ENCODE measurements at places on chromosomes 12 and 14.

GRCh38 chr12:71797531-71797930, 42.0 kb upstream of the TBC1D15 start:
- DNase-seq: no peak

- DNase-seq: no peak
Measured at GRCh38 chr12:19850346-19851065, 411.2 kb downstream of the AEBP2 start.

DNA sequence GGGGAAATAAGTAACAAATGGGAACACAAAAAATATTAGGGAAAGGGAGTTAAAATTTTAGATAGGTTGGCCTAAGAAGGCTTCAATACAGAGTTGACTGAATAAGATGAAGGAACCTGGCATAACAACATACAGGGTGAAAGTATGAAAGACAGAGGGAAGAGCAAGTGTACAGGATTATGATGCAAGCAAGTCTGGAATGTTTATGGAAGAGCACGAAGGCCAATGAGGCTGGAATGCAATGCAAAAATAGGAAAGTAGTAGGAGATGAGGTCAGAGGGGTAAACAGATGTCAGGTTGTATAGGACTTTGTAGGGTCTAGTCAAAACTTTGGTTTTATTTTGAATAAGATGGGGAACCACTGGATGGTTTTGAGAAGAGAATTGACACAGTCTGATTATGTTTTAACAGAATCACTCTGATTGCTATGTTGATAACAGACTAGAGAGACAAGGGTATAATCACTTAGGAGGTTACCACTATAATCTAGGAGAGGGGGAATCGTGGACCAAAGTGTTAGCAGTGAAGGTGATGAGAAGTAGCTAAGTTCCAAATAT, 96.8 kb downstream of the OSBPL8 start:
- no peak for DNase-seq

- DNase-seq: no peak
Measured at GRCh38 chr12:96120359-96121100, 73.6 kb upstream of the ELK3 start.

GRCh38 chr14:90615517-90616060, 200.6 kb downstream of the TTC7B start:
- DNase-seq: no peak

- DNase-seq: no peak
Measured at GRCh38 chr14:70671652-70672644, 30.2 kb downstream of the TTC9 start.

DNA sequence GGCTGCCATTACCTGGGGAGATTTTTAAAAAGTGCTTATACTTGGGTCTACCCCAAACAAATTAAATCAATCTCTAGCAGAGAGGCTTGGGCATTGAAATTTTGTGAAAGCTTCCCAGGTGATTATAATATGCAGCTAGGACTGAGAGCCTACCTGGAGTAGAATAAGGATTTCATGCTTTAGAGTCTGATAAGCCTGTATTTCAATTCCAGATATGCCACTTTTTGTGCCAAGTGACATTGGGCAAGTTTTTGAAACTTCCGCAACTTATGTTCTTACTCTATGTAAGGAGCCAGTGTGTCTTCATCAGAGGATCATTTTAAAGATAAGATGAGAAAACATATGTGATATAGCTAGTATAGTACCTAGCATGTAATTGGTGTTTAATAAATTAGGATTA, 159.8 kb upstream of the LRIG3 start:
- DNase-seq: no peak

DNA sequence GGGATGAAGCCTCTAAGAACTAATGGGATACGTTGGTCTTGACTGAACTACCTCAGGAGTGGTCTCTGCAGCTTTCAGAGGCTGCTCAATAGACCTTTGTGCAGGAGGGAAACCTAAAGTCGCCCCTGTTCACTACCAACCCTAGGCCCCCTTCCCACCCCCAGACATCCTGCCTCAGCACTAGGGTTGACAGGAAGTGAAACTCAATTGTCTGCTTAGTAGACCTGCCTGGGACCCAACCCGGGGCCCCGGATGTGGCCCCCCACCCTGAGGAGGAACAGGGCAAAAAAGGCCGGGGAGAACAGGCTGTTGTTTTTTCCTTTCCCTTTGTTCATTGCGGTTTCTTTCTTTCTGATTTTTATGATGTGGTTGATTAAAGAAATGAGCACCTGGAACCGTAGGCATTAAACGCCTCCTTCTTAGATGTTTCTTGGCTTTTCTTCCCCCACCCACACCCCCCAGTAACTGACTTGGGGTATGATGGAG, 1.6 kb upstream of the DGKA start:
- no peak for DNase-seq

DNA sequence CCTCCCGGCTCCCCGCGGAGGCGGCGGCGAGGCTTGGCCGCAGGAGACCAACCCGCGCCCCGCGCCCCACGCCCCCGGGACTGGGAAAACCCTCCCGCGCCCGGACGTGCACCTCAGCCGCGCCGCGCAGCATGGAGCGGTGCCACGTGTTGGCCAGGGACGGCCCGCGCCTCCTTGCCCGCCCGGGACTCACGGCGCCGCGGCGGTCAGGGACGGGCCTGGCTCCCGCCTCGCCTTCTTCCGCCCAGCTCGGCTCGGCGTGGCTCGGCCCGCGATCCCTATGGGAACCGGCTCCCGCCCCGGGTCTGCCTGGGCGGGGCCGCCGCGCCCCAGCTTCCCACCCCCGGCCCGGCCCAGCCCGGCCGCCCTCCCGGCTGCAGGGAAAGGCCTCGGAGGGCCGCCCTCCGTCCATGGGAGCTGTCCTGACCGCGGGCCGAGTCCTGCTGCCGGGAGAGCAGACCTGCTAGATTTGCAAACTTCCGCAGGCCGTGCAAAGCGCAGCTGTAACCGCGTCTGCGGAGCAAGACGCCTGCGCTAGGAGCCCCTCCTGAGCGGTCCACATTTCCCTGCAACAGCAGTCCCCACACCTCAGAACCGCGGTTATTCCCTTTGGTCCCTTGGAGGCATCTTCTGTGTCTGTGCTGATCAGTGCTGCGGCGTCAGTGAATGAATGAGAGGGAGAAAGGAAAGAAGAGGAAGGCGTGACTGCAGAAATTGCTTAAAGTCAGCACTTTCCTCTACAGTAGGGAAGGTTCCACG, at the start of gene CDKL1:
CDKL1 (minus strand) TSS at position 251 of the 759 bp plus-strand sequence. CDS start 1,013 bp downstream, outside the sequence.
- no peak for DNase-seq

DNA sequence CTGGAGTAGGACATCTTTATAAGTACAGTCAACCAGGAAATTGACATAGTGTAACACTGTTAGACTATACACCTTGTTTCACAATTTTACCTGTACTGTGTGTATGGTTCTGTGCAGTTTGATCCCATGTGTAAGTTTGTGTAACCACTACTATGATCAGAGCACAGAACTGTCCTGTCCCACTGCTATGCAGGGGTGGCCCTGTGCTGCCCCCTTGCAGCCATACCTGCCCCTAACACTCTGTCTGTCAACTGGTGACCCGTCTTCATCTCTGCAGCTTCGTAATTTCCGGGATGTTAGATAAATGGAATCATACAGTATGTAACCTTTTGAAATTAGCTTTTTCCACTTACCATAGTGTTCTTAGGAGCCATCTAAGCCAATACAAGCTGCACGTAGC, 58.7 kb upstream of the RD3L start:
- no peak for DNase-seq

GRCh38 chr14:59788176-59788575, 82.4 kb downstream of the RTN1 start:
- DNase-seq: no peak

GRCh38 chr12:82473111-82473754, 114.9 kb downstream of the METTL25 start:
- no peak for DNase-seq

GRCh38 chr12:6863586-6864321, 3.6 kb upstream of the TPI1 start:
- DNase-seq: no peak

DNA sequence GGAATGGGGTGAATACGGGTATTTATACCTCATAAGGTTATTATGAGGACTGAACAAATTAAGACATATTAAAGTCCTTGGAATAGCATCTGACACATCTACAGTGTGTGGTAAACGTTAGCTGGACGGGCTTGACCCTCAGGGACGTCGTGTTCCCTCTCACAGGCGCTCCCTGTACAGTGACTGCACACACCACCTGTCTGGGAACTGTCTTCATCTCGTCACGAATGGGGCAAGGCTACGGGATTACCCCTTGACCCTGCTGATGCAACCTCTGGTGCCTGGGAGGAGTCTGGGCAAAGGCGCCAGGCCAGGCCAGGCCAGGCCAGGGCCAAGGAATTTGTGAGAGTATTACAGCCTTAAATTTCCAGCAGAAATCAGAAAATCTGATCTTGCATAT, 191.1 kb downstream of the CALM1 start:
- no peak for DNase-seq

DNA sequence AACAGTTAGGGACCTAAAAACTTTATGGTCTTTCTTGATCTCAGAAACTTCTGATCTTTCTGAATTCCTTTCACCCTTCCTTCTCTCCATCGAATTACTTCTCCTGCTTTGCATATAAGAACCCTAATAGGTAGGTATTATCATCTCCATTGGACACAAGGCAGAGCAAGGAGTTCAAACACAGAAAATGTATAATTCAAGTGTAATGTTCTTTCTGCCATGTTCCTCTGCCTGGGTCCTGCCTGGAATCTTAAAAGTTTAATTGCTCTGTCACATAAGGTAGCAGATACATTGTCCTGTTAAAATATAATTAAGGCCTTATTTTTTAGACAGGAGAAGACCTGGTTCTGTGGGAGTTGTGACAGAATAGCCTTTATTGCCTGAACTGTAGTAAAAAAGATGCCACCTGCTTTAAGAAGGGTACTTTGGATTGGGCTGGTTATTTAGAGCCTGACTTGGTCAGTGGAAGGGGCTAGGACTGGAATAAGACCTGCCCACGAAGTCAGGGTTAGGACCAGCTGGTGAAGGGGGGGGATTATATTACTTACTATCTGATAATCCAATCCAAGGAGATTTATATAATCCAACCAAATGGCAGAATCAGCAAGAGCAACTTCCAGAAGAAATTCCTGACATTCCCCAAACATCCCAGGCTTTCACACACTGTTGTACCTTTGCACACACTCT, 10.4 kb downstream of the G2E3 start:
- DNase-seq: no peak

GRCh38 chr12:8035440-8036010, 3.0 kb downstream of the FOXJ2 start:
- no peak for DNase-seq

DNA sequence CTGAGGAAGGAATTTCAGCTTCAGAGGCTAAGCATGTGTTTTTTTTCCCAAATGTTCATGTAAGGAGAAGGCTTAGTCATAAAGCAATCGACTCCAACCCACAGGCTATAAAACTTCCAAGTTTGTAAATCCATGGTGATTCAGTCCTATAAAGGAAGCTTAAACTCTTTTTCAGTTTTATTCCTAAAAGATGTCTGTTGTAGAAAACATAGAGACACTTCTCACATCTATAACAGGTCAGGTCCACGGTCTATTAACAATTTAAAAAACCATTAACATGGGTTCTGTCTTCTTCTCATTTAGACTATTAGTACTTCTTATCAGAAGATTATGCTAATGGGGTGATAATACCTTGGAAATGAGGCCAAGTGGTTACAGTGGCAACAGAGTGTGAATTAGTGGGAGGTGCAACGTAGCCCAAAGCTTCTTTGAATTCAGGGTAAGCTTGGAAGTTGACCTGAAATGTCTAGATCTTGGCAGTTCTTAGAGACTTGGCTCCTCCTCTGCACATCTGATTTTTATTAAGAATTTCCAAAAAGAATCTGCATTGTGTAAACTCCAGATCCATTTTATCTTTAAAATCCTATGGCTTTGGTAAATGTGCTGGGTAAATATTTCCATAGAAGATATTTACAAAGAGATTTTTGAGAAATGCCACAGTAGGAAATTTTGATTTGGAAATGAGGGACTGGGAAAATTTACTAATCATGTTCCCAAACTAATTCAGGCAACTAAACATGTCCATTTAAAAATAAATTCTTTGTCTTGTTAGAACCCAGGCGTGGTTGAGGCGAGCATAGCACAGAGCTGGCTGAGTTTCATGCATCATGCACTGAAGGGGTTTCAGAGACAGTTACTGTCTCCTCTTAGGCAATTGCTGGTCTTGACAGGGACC, 86.4 kb downstream of the EML1 start:
- peak; percentile 43 for DNase-seq

DNA sequence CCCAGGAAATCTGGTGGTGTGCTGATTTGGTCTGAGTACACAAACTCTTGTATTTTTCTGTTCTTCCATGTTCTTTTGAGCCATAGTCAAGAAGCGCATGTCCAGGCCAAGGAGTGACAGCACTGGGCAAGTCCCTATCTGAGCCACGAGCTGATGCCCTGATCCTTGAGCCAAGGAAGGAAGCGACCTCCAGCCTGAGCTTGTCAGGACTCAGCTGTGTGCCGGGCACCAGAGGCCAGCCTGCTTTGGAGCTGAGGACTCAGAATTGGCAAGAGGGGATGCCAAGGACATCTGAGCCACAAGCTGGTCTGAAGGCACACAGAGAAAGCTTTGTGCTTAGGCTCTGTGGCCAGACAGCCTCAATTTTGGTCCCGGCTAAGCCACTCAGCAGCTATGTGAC, 52.6 kb downstream of the GALNT16 start:
- no peak for DNase-seq

GRCh38 chr14:26097852-26098251, 500.0 kb downstream of the NOVA1 start:
- DNase-seq: no peak

DNA sequence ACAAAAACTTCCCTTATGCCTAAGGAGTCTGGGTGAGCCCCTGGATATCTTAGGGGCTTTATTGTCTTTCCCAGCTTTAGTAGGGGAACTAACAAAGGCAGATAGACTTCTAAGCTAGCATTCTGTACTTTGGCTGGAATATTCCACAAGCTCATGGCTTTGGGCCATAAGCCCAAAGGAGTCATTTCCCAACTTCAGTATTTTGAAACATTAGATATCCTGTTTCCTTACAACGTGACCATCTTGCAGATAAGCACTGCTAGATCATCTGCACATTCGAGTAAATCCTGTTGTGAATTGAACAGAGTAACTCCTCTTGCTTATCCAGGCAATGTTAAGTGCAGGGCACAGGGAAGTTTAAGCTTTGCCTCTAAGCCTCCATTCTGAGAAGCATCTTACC, 70.6 kb upstream of the ACTN1 start:
- DNase-seq: no peak

DNA sequence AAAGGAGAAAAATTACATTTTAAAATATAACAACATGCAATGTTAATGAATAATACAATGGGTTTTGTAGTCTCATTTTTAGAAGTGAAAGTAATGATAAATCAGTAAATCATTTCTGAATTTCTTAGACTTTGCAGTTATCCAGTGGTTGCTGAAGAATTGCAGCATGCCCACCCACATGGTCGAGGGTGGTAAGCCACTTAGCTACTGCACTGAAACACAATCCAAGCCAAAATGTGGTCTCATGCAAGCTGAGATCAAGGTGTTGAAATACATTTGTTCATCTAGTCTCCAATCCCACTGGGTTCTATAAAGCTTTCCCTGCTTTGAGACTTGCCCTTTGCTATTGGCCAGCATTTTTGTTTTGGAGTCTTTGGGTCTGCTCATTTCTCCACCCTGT, 247.9 kb downstream of the NELL2 start:
- no peak for DNase-seq

DNA sequence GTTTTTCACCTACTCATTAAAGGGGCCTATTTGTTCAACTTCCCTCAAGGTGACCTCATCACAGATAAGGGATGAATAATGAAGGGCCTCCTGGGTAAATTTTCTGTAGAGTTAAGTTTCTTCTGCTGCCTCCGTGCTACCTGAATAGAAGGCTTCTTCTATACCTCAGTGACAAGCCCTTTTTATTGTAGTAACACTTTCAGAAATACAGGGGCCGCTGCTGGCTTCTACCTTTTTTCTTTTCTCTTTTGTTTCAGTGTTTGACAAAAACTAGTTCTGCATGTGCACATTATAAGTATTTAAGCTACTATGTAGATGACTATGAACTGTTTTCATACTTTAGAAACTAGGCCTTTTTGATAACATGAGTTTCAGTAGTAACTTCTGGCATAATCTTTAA, 207.0 kb downstream of the NAV3 start:
- DNase-seq: no peak
